Left lung (tissue), 14 donors: ENCODE measurements at places on chromosomes 2 and 18. TPM values are rescaled to one million over a fixed set of nuclear protein-coding genes. Genes with fewer than 3 reads are reported as not detected.

DNA sequence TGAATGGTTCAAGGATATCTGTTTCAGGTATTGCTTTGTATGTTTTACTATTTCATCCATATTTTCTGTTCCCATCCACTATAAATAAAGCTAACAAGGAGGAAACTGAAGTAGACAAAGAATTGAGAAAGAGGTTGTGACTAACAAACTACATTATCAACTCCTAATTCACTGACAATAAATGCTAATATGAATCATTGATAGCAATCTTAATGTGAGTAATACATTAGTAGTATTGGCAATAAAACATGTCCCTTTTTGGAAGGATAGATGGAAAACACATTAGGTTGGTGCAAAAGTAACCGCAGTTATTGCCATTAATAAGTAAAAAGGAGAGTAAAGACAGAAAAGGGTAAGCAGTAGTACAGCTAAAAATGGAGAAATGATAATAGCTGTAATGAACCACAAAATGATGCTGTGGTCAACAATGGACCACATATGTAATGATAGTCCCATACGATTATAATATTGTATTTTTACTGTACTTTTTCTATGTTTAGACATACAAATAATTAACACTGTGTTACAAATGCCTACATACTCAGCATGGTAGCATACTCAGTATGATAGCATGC, 104.7 kb downstream of the THADA start:
- DNase-seq: no peak

GRCh38 chr2:180706694-180707093, 273.7 kb upstream of the UBE2E3 start:
- no peak for DNase-seq

DNA sequence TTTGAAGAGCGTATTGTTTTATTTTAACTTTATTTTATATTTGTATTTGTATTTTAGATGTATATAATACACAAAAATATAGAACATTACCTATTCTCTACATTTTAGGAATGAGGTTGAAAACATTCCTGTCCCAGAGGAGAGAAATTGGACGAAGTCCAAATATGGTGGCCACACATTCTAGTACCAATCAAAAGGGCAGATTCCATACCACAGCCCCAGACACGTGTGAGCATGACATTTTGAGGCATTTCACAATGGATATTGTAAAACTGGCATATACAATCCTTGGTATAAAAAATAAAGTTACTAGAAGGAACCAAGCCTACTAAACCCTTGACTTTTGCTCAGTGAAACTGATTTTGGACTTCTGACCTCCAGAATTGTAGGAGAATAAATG, 50.6 kb downstream of the C2orf76 start:
- DNase-seq: no peak

GRCh38 chr18:56268952-56269351, 369.4 kb downstream of the TXNL1 start:
- no peak for DNase-seq

DNA sequence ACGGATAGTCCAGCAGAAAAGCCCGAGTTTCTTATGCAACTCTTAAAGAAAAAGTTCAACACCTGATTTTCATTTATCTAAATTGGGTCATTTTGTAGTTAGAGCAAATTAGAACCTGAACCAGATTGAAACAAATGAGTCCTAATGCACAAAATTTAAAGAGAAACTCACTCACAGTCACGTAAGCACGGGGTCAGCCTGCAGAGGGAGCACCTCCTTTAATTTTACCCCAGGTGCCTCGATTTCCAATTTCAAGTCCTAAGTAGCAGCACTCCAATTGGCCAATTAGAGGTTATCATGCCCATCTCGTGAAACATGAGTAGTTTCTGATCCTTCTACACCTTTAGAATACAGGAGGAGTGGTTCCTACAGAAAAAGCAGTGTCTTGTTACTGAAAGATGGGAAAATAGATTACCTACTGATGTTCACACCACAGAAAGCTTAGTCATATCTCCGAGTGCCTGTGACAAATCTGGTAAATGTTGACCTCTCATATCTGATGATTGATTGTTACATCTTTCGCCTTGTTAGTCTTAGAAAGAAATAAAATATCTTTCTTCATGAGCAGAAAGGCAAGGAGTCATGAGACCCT, 1929.8 kb upstream of the LRRTM1 start:
- no peak for DNase-seq

Gene RPRM
- not detected for total RNA-seq

- no peak for DNase-seq
Observed at GRCh38 chr2:47598476-47598875, 184.5 kb upstream of the MSH6 start.

- DNase-seq: no peak
Observed at GRCh38 chr2:78553866-78554647, 471.4 kb upstream of the REG3G start.

- DNase-seq: no peak
Observed at GRCh38 chr2:69180227-69180626, 167.2 kb downstream of the ANTXR1 start.

GRCh38 chr2:64516651-64517510, 7.2 kb upstream of the AFTPH start:
- DNase-seq: no peak

DNA sequence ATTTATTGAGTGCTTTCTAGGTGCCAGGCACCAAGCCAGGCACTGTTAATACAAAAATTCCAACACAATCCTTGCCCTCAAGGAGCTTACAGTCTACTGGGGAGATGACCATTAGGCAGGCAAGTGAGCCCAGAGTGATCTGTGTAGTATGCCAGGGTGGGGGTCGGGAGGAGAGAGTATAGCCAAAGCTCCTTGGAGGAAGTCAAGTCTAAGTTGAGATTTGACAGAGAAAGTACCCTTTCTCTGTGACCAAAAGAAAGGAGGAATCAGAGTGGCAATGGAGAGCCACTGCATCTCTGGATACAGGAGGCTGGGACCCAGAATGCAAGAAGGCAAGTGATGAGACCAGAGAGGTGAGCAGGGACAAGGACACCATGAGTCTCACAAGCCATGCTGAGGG, 7.5 kb downstream of the ANKRD53 start:
- DNase-seq: no peak

Gene LRRC30
- total RNA-seq: not detected

GRCh38 chr2:230643576-230644291, 68.9 kb upstream of the CAB39 start:
- no peak for DNase-seq

Gene CDKL4
- total RNA-seq: 0.55 TPM

DNA sequence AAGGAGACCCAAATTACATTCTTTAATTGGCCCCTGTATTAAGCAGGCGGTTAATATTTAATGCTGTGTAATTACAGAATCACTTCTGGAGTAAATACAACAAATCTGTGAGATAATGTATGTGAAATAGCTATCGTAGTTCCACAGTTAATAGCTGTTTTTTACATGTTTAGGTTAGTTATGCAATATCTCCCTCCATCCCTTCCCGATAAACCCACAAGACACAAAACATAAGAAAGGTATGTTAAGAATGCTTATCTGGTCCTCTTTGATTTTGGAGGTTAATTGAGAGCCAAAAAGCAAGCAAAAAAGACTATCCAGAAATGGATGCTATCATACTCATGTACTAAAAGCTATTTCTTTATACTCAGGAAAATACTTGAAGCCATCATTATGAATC, 49.1 kb downstream of the ZNF638 start:
- no peak for DNase-seq

Gene MROH2A
- total RNA-seq: 0.32 TPM

DNA sequence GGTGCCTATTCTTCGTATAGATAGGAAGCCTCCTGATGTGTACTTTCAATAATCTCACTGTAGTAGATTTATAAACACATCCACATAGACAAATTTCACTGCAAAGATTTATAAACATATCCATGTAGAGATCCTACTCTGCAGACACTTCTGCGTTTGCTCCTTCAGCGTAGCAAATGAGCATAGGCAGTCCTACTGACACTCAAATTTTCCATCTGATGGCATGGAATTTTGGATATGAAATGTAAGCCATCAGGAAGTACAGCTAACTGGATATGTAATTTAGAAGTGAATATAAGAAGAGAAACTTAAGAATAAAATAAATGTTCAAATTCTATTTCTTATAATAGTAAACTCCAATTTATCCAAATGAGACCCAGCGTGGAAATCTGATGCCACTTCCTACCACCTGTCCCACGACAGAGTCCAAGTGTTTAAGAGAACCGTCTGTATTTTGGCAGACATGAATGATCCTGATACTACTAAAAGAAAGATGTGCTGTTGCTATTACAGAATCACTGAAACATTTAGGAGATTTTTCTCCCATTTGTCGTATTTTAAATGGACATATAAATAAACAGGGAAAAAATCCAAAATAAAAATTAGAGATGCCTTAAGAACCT, 86.0 kb downstream of the DTNA start:
- no peak for DNase-seq

Gene LRP1B
- 0.05 TPM for total RNA-seq

DNA sequence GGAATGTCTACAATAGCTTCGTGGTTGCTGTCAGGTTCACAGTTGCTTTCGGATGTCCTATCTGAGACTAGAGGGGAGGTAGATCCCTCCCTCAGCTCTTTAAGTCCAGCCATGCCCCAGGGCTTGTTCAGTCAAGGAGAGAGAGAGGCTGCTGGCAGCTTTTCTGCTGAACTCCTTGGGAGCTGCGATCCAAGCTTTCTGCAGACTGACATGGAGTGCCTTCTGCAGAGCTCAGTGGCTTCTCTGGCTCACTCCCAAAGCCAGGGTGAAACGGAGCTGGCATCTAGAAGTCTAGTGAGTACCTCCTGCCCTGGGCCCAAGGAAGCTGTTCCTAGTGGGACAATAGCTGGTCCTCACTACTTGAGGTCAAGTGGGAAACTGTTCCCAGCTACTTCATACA, 62.5 kb downstream of the TMEM17 start:
- no peak for DNase-seq

DNA sequence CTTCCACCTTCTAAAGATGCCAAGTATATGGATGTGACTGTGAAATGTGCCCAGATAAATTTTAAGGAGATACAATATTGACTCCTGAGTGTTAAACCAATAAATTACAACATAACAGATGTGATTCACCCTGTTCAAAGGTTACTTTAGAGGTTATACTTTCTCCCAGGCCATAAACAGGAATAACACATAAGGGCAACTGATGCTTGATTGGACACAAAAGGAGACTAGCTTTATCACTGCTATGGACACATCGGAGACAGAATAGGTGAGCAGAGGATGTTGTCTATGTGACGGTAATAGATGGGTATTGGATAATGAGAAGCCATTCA, 31.9 kb upstream of the SLC25A52 start:
- no peak for DNase-seq
